Muscle of leg (tissue), 16 donors: ENCODE measurements at places on chromosomes 3 and 15.
A peak's percentile ranks its signal among the peaks of the same experiment; 100 is the strongest.

GRCh38 chr3:39982665-39983357 is 173.4 kb downstream of the MYRIP start:
- no peak for DNase-seq

DNA sequence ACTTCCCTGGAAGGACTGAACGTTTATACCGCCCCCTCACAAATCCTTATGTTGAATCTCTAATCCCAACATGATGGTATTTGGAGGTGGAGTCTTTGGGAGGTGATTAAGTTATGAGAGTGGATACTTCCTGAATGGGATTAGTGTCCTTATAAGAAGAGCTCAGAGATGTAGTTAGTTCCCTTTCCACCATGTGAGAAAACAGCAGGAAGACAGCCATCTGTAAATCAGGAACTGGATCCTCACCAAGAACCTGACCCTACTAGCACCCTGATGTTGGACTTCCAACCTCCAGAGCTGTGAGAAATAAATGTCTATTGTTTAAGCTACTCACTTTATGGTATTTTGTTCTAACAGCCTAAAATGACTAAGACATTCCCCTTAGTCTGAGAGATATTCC is 33.3 kb upstream of the SACM1L start:
- DNase-seq, result no peak

GRCh38 chr3:13612829-13613228 is 63.9 kb downstream of the FBLN2 start:
- no peak for DNase-seq

GRCh38 chr3:148062590-148062989 is 635.1 kb upstream of the AGTR1 start:
- DNase-seq, result no peak

DNA sequence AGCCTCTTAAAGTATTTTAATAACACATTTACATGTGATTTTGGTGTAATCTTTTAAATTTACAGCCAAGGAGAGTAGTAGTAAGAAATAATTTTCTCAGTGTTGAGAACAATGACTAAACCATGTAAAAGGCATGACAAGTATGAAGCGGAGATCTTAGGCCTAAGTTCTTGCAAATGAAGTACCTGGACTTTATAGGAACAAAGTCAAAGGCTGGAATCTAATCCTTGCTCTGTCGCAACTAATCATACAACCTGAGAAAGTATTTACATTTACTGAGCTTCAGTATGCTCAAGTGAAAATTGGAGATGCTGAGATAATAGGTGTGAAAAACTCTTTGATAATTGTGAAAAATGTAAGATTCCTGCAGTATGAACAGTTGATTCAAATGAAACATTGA is 86.4 kb upstream of the VGLL3 start:
- no peak for DNase-seq

DNA sequence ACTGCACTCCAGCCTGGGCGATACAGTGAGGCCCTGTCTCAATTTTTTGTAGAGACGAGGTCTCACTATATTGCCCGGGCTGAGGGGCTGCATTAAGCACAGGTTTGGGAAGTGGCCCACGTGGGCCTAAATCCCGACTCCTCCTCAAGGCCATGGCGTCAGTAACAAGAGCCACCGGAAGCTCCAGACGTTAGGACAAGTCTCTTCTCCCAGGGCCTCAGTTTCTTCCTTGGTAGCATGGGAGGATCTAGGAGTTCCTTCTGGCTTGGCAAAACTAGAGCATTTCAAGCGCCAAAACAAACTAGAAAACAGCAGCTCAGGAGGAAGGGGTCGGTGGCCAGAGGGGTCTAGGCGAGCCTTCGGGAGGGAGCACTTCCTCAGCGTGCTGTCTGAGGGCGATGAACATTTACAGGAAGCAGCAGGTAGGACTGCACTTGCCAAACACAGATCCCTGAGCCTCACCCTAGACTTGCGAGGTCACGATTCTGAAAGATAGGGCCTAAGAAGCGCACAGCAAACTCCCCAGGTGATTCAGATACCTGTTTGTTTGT is 536 bp downstream of the SNAPC5 start:
- no peak for DNase-seq

GRCh38 chr3:182323126-182323700 is 470.1 kb upstream of the ATP11B start:
- DNase-seq, result no peak

DNA sequence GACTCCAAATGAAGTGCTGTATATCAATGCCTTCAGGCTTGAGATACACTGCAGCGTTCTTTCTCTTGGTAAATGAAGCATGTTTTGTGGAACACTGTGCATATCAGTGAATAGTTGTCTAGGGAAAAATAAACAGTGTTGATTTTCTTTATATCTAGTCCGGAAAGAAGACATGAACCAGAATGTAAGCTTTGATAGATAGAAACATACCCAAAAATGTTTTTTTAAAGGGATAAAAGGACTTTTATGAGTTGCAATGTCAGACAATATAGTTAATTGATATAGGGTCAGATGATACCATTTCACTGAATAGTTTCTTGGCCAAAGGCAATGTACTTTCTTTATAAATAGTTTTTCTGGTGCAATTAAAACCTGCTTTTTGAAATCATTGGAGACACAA is 1037.8 kb downstream of the OTOL1 start:
- no peak for DNase-seq

DNA sequence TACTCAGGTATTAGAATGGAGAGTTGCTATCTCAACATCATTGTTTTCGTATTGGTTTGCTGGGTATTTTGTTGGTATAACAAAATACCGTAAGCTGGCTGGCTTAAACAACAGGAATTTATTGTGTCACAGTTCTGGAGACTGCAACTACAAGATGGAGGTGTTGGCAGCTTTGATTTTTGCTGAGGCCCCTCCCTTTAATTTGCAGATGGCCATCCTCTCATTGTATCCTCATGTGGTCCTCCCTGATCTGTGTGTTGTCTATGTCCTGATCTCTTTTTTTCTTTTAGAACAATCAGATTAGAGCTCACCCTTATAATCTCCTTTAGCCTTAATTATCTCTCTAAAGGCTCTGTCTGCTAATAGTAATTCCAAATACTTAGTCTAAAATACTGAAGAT is 299.8 kb upstream of the GOLIM4 start:
- DNase-seq, result no peak

DNA sequence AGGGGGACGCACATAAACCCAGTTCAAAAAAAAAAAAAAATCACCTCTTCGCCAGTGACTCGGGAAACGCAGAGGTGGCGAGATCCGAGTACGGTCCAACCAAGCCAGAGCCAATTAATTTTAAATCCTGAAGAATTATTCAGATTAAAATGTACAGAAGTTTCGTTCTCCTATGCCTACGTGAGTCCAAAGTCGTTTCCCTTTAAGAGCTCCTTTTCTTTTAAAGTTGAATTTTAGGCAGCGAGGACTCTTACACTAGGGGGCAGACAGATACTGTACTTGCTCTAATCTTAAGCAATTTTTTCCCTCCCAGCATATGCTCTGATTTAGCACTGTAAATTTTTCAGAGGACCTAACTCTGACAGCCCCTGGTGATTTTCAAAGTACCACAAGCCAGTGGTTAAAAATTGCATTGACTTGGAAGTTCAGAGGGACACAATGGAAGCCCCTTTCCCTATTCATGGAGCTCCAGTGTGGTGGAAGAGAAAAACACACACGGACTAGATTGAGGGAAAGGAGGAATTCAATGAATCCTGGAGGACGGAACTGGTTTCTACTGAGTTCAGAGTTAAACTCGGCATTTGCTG is 3.3 kb upstream of the NR2F2 start:
- peak; percentile 95 for DNase-seq

GRCh38 chr3:161142486-161142885 is 37.3 kb upstream of the B3GALNT1 start:
- DNase-seq, result peak; percentile 7

GRCh38 chr3:178597371-178597770 is 61.1 kb downstream of the KCNMB2 start:
- DNase-seq, result no peak

DNA sequence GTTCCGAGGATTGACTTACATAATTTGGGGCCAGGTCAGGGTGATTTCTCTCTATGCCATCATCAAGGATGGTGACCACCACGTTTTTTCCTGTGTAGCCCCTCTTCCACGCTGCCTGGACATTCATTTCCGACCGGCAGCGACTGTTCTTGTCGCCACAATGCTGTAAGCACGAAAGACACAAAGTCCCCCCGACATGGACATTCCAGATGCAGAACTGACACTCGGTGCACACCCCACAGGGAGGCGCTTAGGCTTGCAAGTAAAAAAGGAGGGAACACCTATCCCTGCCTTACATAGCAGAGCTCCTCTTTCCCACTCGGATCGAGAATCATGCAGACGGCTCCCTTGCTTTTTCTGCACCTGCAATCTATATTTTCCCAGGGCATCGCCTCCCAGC is 58.2 kb downstream of the PCSK6 start:
- no peak for DNase-seq

DNA sequence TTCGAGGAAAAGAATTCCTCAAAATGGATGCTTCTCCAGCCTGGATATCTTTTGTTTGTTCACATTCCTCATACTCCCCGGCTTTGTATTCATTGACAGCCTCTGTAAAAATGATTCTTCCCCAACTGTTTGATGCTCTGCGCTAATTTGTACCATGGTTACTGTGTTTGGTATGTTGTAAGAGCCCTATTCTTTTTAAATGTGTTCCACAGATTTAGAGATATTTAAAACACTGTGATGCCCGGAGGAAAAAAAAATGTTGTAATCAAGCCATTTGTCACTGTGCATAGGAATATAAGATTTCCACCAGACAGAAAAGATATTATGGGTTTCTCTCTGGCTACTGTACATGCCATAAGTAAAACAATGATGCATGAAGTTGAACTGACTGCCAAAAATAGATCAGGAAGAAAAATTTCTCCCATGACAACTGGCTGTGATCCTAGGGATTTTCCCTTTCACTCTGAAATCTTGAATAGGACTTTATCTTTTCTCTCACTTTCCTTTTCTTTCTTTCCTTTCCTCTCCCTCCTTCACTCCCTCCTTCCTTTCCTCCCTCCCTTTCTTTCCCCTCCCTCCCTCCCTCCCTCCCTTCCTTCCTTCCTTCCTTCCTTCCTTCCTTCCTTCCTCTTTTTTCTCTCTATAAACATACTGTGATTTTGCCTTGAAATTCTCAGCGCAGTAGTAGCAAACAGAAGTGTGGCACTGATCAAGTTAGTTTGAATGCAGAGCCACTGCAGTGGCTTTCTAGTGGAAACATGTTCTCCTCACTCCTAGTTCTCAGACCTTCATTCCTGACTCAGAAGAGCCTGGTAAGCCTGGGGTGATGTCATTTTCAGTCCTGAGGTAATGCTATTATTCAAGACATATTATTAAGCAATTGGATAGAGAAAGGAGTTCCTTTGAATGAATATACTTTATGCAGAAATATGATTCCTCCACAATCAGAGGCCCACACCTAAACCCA is 254.9 kb upstream of the TBL1XR1 start:
- DNase-seq, result peak; percentile 95

GRCh38 chr15:62432702-62433398 is 267.8 kb upstream of the C2CD4B start:
- DNase-seq, result peak; percentile 62

DNA sequence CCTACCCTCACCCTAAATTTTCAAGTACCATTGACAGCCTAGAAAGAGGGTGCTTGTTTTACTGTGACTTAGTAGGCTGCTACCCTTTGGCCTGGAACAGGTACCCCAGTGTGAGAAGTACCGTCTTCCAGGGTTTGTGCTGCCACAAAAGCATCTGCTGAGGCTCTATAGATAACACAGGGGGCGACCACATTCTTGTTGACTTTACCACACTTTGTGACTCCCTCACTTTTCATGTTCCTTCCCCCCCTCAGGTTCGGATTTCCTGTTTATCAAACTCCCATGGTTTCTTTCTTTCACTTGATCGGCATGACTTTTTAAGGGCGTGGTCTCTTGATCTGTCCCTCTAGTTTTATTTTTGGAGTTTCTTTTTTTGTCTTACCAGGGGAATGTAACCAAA is 23.5 kb downstream of the EXOG start:
- no peak for DNase-seq

- peak; percentile 78 for DNase-seq
Measured at GRCh38 chr15:51647128-51647562, 24.6 kb upstream of the DMXL2 start.

DNA sequence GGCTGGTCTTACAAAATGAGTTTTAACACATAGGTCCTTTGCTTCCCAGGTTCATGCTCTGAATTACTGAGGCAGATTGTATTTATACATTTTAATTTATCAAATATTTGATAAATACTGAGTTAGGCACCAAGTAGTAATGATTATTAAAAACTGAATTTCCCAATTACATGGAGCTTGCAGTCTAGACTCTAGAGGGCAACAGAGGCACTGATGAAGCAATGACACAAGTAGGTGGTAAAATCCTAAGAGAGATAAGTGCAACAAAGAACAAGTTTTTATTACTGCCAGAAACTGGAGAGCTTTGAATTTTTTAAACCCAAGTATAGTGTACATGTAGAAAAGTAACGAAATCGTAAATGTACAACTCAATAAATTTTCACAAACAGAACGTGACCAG is 406.2 kb upstream of the RARB start:
- DNase-seq, result no peak

DNA sequence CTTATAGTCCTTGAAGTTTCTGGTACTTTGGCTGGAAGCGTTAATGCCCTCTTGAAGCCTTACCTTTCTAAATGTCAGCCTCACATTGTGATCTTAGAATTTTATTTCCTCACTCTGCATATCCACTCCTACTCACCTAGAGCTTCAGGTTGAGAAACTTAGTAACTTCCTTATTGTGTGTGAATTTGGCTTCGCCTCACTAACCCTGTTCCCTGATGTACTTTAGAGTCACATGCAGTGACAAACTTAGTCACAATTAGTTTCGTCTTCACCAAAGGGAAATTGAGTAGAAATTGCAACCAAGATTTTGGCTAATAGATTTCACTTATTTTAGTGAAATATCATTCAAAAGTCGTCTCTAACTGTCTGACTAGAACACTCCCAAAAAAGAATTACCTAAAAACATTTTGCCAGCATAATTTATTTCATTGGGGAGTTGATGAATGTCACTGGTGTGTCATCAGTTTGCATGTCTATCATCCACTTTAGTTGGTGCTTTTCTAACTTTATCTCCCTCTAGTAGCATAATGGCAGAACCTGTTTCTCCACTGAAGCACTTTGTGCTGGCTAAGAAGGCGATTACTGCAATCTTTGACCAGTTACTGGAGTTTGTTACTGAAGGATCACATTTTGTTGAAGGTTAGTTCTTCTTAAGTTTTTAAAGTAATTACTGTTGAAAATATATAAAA is 960 bp downstream of the MFN1 start:
- peak; percentile 11 for DNase-seq

- no peak for DNase-seq
Measured at GRCh38 chr3:98021830-98022560, 13.1 kb downstream of the GABRR3 start.

- no peak for DNase-seq
Measured at GRCh38 chr15:85556618-85556895, 176.2 kb downstream of the AKAP13 start.
